Testis (tissue), 5 donors: ENCODE measurements at places on chromosomes 12 and 14. TPM values are rescaled to one million over a fixed set of nuclear protein-coding genes. Genes with fewer than 3 reads are reported as not detected.

DNA sequence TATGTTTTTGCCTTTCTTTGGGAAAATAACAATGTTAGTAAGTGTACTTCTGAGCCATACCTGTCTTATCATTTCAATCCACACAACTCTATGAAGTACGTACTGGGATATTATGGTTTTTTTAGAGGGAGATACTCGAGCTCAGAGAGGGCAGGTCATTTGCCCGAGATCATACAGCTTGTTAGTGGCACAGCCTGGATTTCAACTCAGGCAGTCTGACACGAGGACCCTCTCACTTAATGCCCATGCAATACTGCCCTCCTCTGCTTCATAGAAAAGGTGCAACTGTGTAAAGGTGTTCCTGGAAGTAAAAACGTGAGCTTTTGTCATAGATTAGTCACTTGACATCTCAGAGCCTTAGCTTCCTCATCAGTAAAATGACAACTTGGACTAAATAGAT is 128.0 kb downstream of the NDUFA12 start:
- no peak for DNase-seq

GRCh38 chr14:53841109-53842099 is 115.2 kb downstream of the BMP4 start:
- no peak for DNase-seq

- no peak for DNase-seq
Measured at GRCh38 chr12:17108877-17109541, 503.0 kb upstream of the LMO3 start.

- no peak for DNase-seq
Measured at GRCh38 chr12:30041096-30041495, 257.4 kb upstream of the TMTC1 start.

DNA sequence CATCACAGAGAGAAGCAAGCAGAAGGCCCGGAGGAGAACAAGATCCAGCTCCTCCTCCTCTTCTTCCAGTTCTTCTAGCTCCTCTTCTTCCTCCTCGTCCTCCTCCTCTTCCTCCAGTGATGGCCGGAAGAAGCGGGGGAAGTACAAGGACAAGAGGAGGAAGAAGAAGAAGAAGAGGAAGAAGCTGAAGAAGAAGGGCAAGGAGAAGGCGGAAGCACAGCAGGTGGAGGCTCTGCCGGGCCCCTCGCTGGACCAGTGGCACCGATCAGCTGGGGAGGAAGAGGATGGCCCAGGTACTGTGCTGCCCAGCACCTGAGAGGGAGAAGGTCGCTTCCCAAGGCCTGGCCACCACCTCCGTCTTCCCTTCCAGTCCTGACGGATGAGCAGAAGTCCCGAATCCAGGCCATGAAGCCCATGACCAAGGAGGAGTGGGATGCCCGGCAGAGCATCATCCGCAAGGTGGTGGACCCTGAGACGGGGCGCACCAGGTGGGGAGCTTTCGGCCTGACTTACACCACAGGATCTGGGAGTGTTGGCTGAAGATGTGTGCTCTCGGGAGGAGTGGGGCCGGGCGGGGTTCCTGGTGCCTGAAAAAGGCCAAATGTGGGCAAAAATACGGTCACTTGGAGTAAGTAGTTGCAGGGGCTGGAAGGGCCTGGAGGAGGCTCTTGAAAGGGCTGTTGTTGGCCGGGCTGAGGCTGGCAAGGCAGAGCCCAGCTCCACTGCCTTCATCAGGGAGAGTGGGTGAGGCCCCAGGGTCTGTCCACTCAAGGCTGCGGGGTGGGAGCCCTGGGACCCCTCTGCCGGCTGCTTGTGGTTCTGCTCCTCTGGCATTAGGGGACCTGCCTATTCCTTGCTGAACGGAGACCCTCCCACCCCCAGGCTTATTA is 1.4 kb downstream of the ARL6IP4 start:
- no peak for DNase-seq

DNA sequence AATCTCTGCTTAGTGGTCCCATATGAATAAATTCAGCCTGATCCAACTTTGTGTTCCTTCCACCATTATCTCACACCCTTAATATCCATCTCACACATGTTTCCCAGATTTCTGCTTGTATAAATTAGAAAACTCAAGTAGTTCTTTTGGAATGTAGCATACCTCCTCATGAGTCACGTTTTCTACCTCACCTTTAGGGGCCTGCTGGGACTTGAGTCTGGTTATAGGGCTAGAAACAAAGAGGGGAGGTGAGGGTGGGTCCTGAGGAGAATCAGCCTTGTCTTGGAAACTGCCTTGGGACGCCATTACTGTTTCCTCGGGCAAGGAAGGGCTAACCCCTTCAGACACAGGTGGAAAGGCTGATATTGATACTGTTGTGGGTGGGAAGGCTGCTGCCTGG is 51.1 kb downstream of the EMP1 start:
- DNase-seq = no peak

DNA sequence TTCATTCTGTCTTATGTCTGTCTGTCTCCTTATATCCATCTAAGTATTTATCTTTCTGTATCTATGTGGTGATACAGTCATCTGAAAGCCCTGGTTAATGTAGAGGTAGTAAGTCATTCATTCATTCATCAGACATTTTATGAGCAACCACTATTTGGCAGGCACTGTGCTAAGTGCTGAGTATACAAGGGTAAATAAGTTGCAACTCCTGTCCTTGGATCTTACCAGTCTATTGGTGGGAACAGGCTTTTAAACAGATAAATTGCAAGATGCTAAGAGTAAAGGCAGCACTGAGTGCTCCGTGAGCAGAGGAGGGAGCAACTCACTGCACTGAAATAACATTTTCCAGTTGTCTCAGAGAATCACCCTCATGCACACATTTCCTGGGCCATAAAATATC is 68.6 kb downstream of the TMEM30B start:
- no peak for DNase-seq

DNA sequence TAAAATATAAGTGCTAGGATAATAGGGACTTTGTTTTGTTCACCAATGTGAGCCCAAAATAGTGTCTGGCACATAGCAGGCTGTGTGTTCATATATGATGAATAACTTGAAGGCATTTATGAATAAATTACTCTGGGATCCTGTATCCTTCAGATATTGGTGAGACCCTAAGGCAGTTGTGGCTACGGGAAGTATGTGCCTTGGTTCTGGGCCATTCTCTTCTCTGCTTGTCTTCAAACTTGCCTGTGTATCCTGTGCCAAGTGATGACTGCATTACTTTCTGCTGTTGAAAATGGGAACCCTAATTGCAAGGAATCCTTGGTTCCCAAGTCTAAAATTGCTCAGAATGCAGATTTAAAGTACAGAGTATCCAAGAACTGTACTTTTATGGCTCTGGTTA is 67.6 kb upstream of the KTN1 start:
- DNase-seq = no peak

DNA sequence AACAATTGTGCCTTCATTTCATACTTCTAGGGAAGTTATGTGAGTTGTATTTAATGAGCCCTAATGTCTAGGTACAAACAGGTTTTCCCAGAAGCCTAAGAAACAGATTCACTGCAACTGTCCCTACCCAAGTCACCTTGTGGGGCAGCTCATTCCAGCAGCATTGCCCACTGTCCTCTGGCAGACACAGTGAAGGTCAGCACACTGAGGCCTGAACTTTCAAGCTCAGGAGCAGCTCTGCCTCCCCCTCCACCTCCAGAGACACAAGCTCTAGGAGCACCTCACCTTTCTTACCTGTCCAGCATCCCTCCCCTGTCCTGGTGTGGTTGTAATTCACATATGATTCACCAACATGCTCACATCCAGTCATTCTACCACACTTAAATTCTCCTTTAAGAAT is 15.7 kb downstream of the UBE3B start:
- DNase-seq = no peak

GRCh38 chr12:80846952-80847351 is 90.8 kb downstream of the LIN7A start:
- DNase-seq = no peak

- DNase-seq = no peak
Measured at GRCh38 chr12:66058554-66058953, 72.0 kb downstream of the LLPH start.

DNA sequence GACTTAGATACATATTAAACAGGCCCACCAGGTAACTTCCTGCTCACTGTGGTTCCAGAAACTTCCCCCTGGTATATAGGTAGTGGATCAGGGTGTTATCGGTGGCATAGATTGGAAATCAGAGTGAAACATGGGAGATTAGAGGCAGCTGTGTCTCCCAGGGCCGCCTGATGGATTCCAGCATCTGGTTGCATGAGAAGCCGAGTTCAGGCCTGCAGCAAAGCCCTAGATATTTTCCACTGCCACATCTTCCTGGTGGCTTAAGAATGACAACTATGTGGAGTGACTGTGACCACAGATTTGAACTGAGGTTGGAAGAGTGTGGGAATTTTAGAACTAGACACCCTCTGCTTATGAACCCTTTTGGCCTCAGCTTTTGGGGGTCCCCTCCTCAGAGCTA is 184.8 kb upstream of the NTF3 start:
- DNase-seq = no peak

GRCh38 chr14:71141701-71142374 is 234.6 kb downstream of the PCNX1 start:
- no peak for DNase-seq

GRCh38 chr12:25500651-25501050 is 52.4 kb downstream of the LMNTD1 start:
- no peak for DNase-seq

- DNase-seq = peak; percentile 88
Measured at GRCh38 chr14:20802341-20803084, at the start of gene RNASE1. Gene RNASE1, minus strand, starts transcription at chr14:20802844. Its CDS starts 776 bp downstream, at chr14:20802068.

DNA sequence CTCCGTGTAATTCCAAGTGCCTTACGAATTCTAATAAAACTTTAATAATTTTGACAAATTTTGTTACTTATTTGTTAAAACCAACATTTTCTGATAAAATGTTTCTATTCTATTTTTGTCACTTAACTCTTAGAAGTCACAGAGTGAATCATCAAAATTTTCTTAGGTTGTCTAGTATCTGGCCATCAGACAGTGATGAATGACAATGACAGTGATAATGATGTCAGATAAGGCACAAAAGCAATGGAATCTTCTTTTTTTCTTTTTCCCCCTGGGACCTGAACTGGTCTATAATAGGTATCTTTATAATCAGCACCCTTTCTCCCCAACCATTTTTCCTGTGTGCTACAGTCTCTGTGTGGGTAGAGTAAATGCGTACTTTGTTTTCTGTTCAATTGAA is 407.3 kb downstream of the SOX5 start:
- no peak for DNase-seq

GRCh38 chr14:33510063-33510481 is 440.8 kb downstream of the EGLN3 start:
- no peak for DNase-seq

DNA sequence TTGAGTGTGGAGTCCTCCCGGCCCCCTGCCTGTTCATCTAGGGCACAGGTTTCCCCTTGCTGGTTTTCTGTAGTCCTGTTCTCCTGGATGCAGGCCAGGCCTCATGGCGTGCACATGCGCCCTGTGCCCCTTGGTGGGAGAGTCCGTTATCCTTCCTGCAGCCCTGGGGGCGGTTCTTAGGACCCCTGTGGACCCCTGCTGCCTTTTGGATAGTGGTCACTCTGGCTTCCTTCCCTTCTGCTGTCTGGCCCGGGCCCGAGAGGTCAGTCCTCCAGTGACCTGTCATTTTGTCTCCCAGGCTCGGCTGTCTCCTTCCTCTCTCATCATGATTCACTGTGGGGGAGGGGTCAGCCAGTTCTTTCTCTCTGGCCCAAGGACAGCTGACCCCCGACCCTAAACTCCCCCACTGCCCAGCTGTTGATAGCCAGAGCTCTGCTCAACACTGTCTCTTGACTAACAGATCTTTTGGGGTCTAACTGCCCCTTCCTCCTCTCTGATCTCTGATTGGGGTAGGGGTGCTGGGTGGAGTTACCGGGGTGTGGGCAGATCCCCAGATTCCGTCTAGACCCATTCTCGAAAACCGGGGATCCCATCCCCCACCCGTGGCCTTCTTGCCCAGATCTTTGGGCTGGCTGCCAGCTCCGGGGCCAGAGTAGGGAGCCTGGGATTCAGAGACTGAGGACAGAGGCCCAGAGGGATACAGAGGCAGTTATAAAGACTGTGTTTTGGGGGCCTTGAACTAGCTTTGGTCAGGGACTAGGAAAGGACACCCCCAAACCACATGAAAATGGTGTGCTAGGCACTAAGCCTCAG is 7.0 kb downstream of the CCND2 start:
- no peak for DNase-seq

KRT6C gene
- not detected for total RNA-seq

NTF3 gene
- total RNA-seq = 1.1 TPM

BDKRB2 gene
- total RNA-seq = 0.63 TPM

JAG2 gene
- 20.4 TPM for total RNA-seq

PTHLH gene
- total RNA-seq = 0.50 TPM

FAM234B gene
- total RNA-seq = 13.2 TPM

PRKAG1 gene
- 52.7 TPM for total RNA-seq

PPFIA2 gene
- total RNA-seq = 10.5 TPM

SLC7A7 gene
- 34.7 TPM for total RNA-seq
